NCI-H774 (cell line): ENCODE measurements at places on chromosomes 11 and 22.

GRCh38 chr22:47402876-47403525, 640.6 kb downstream of the TBC1D22A start:
- no peak for DNase-seq

DNA sequence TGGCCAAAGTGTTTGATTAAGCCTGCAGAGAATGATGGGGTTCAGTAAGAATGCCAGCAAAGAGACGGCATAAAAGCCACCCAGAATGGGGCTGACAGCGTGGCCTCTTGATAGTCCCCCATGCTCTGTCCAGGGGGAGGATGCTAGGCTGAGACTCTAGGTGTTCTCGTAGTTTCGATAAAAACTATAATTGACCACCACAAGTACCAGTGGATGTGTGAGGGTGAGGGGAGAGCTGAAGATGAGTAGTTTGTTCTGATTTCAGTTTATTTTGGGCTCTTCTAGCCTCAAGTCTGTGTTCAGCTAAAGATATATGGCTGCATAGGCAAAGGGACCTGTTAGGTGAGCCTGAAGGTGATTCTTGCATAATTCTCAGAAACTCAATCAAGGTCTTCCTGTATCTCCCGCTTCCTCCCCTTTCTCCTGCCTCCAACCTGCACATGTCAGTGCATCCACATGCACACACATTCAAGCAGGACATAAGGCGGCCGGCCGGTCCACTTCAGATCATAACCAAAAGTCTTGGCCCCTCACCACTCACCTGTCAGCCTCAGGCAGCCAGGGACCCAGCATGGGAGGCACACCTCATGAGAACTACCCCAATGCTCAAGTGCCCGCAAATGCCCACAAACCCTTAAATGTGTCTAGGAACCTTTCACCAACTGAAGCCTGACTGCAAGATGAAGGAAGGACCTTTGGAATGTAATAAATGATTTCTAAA, 31.2 kb downstream of the FLI1 start:
- no peak for DNase-seq

GRCh38 chr11:130457623-130458409, 9.4 kb downstream of the ADAMTS15 start:
- DNase-seq: no peak

- DNase-seq: no peak
Measured at GRCh38 chr11:58636587-58636986, 14.1 kb downstream of the CNTF start.

GRCh38 chr11:62508336-62509058, 38.1 kb downstream of the AHNAK start:
- peak; percentile 41 for DNase-seq

DNA sequence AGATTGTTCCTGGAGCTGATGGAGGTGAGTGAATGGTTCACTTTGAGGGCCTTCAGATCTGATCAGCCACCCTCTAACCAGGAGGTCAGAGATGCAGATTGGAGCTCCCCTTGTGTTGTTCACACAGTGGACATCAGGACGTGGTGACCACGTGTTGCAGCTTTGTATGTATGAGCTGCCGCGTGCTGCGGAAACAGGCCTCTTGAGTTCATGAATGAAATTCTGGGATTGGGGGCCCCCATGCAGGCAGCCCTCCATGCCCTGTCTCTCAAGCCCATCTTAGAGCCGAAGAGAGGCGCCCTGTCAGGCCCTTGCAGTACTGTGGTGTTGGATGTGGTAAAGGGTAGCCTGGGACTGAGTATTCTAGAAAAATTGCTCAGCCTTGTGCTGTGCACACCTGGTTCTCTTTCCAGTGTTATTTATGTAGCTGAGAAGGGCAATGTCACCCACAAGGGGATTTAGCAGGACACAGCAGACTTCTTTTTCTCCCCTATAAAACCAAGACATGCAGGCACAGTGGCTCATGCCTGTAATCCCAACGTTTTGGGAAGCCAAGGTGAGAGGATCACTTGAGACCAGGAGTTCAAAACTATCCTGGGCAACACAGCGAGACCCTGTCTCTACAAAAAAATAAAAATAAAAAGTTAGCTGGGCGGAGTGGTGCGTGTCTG, 64.9 kb downstream of the MED15 start:
- no peak for DNase-seq

- DNase-seq: no peak
Measured at GRCh38 chr11:7143908-7144307, 55.1 kb downstream of the RBMXL2 start.

DNA sequence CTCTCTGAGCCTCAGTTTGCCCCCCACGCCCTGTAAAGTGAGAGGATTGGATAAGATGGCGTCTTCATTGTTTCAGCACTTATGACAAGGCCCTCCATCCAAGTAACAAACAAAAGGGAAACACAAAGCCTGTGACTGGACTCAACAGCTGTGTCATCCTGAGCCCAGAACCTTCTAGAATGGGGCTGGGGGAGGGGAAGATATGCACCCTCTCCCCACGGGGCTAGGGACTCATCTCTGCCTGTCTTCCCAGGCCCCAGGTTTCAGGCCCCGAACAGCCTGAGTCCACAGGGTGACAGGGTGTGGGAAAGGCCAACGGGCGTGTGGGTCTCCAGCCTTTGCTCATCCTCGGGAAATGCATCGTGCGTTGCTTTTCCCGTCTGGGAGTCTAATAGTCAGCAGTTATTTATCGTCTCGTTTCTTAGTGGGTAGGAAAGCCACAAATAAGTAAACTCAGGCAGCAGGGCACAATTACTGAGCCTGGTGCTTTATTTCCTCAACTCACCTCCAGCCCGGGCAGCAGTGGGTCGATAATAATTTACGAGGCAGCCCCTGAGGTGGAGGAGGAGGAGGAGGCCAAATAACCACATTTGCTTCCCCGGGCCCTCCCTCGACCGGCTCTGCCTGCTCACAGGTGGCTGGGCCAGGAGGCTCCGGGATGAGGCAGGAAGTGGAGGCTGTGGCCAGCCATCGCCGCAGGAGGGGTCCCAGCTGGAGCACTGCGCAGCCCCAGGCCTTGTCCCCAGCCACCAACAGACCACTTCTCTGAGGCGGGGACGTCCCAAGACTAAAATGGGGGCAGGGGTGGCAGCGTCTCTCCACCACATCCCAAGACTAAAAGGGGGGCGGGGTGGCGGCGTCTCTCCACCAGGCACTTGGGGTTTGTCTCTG, 54.4 kb downstream of the FLRT1 start:
- DNase-seq: no peak

- DNase-seq: no peak
Measured at GRCh38 chr11:408154-409007, 6.4 kb downstream of the SIGIRR start.
